ENCODE measurements at places on chromosomes 3 and 15.

DNA sequence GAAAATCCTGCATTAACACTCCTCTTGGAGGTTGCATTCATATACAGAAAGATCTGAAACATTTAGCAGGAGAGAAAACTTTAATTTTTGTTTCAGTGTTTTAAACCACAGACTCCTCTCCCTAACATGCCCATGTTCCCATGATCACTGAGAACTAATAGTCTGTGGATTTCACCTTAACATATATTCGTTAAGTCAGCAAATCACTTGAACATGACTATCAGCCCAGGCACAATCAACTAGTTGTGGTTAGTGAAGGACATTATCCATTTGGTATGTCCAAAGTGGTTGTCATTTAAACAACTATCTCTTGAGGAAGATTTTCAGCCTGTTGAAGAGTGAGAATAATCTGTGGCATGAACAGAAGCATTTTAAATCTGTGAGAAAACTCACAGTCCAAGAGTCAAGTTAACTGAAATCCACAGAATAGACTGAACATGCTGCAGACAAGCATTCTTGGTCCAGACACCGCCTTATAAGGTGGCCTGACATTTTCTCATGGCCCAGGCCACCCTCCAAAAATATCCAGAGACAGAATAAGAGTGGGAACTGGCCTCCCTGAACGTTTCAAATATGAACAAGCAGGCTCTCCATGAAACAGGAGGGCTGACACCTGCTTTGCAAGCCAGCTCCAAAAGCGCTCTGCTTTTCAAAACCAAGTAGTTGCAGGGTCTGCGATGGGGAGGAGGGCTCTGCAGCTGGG lies 39.9 kb upstream of the ADCY5 start:
- DNase-seq, result no peak

- no peak for DNase-seq
Measured at GRCh38 chr3:135314237-135314636, 519.2 kb downstream of the EPHB1 start.

GRCh38 chr15:35888815-35889214 lies 342.9 kb upstream of the DPH6 start:
- DNase-seq, result no peak

GRCh38 chr3:58349792-58350626 lies 17.3 kb downstream of the PXK start:
- DNase-seq, result peak; percentile 71

- peak; percentile 22 for DNase-seq
Measured at GRCh38 chr3:50623840-50624474, 7.0 kb downstream of the MAPKAPK3 start.

GRCh38 chr3:71701251-71701762 lies 23.9 kb downstream of the EIF4E3 start:
- no peak for DNase-seq

GRCh38 chr3:141707741-141708203 lies 30.3 kb upstream of the RNF7 start:
- DNase-seq, result no peak

DNA sequence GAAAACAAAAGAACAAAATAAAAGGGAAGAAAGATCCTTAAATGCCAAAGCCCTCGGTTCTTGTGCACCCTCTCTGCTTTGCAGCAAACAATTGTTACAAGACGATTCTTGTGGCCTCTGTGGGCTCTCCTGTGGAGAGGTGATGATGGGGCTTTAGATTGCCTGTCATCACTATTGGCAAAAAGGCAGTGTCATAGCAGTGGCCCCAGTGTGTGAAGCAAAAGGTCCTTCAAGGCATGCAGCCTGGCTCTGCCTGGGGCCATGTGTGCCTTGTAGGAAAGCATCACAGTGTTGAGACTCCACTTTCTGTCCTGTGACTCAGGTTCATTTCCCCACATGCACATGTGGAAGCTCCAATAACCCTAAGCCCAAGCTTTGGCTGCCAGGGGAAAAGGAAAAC lies 43.7 kb downstream of the POC1A start:
- DNase-seq, result no peak

- DNase-seq, result no peak
Measured at GRCh38 chr15:86590461-86590860, 510.8 kb downstream of the AGBL1 start.

GRCh38 chr3:176697284-176697889 lies 499.9 kb downstream of the TBL1XR1 start:
- no peak for DNase-seq

DNA sequence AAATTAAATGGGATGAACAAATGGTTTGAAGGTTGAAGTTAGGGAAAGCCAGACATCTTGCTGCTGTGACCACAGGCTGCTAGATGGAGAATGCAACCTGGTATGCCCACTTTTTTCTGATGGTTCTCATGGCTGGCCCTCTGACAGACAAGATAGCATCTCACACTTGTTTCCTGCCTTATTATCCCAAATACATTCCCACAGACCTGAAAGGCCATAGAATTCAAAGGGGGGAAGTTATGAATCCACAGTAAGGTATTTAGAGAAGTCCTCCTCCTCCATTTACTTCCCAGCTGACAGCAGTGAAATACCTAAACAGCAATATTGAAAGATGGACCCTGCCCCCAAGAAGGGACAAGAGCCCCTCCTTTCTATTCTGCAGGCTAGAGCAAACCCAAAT lies 32.4 kb downstream of the LEO1 start:
- DNase-seq, result no peak

GRCh38 chr3:147945968-147946519 lies 536.9 kb downstream of the ZIC1 start:
- DNase-seq, result peak; percentile 30

- DNase-seq, result no peak
Measured at GRCh38 chr3:105911496-105911895, 42.7 kb upstream of the CBLB start.

DNA sequence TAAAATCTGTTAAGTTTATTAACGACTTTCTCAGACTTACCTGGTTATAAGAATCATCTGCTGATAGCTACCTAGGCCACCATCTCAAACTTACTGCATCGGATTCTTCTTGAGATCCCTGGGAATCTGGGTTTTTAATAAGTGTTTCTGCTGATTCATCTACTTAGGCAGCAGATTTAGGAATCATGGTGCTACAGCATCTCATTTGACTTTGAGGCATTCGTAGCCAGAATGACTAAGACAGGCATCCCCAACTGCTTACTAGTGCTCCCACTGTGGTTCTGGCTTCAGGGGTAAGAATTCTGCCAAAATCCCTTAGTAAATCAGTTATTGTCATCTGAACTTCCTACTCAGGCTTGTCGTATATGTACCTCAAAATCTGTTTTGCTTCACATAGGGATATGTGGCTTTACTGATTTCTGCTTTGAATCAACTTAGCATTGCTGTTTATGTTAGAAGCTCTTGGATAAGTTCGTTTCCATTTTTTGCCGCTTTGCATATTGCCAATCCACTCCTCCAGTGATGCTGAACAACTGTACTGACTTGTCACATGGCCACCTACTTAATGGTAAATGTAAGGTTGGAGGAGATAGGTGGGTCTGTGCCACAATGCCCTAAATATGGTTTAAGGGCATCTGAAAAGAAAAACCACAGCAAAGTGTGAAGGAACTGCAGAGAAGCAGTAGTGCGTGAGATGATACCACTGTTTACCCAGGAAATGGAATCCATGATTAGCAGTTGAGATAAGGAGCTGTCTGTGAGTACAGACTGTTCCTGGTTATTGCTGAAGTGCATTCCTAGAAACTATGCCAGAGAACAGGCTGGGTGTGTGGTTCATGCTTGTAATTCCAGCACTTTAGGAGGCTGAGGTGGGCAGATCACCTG lies 60.3 kb downstream of the MAP6D1 start:
- DNase-seq, result no peak

DNA sequence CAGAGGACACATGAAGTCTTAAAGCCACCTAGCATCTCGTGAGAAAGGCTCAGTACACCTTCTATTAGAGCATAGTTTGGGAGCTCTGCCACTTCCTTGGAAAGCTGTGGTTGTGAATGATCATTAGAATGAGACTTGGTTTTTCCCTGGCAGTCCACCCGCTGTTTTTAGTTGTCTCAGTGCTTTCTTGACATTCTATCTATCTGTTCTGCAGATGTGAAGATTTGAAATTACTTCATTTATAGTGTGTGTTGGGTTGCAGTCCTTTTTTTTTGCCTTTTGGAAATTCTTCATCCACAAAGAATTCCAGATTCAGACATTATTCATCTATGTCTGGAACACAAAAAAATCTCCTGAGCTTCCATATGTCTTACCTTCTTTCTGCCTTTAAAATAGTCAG lies 23.7 kb downstream of the PPP2R3A start:
- DNase-seq, result no peak

GRCh38 chr3:47681016-47681415 lies 100.7 kb downstream of the SMARCC1 start:
- no peak for DNase-seq

DNA sequence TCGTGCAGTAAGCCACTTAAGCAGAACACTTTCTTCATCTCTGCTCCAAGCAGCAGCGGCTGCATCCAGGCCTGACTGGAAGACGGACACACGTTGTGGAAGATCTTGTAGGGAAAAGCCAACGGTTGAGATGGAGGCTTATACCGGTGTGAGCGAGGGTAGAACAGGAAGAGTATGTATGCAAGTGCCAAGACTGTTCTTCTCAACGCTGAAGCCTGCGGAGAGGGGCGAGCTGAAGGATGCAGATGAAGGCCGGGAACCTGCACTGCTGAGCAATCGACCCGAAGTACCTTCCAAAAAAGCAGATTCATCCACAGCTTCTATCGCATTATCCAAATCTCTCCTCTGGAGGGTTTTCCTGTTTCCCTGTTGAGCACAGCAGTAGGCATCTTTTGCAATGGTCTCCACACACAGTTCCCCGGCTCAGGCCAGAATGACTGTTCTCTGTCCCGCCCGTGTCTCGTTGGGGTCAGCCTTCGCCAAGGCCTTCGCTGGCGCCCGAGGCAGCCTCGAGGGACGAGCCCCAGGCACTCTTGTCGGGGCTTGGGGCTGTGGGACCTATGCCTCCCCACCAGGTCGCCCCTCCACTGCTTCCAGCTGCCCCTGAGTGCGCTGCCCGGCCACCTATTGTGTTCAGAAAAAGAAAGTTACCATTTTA lies 22.2 kb upstream of the DYNC1LI1 start:
- no peak for DNase-seq

GRCh38 chr3:150408221-150409124 lies at the start of gene TSC22D2:
TSC22D2 (plus strand) TSS chr3:150408298; CDS start chr3:150409351, 1,053 bp downstream.
- DNase-seq, result peak; percentile 93

All from AML-193 (cell line).